ENCODE measurements at places on chromosomes 6 and 20.

- peak; percentile 81 for DNase-seq
These were observed at the start of gene TMEM200A for GRCh38 chr6:130365166-130366106. TSS of gene TMEM200A (plus strand) at chr6:130366017. CDS start at chr6:130440423, 74,406 bp downstream.

GRCh38 chr20:50317609-50318008 is 127.0 kb downstream of the CEBPB start:
- DNase-seq, result no peak

DNA sequence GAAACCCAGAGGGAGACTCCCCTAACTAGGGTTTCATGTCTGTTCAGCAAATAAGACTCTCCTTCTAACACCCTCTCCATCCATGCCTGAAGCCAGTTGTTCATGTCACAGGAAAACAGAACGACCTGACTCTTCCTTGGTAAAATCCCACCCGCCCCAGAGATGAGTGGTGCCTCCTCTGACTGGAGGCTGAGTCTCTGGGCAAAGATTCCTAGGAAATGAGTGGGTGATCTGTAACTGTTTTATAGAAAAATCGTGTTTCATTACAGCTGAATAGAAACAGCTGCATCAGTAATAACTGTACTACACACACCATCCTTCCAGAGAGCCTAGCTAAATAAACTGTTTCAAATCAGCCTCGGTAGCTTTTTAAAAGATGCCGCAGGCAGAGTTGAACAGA is 37.4 kb upstream of the MRPS10 start:
- DNase-seq, result no peak

GRCh38 chr20:63235399-63235983 is at the start of gene BIRC7:
TSS of gene BIRC7 (plus strand) at chr20:63235905. CDS start at chr20:63236097, 192 bp downstream.
- peak; percentile 29 for DNase-seq

GRCh38 chr6:156866220-156867015 is 89.2 kb downstream of the ARID1B start:
- DNase-seq, result peak; percentile 60

DNA sequence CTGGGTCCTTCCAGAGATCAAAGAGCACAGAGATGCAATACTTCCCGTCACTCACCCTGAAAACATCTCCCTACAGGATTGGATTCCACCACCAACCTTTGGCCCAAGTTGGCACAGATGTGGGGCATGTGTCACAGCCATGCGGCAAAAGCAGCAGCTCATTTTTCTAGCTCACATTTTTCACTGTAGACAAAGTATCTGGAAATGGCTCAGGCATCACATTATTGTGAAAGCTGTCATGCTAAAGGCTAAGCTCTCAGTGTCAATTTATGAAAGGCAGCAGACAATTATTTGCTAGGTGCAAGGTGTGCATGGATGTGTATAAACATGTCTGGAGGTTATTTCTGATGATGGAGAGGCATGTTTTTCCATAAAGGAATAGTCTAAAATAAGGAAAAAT is 248.8 kb upstream of the PRND start:
- no peak for DNase-seq
